ENCODE measurements at places on chromosomes 5 and 9.

- DNase-seq: no peak
Measured at GRCh38 chr5:154095904-154096303, 57.1 kb downstream of the MFAP3 start.

DNA sequence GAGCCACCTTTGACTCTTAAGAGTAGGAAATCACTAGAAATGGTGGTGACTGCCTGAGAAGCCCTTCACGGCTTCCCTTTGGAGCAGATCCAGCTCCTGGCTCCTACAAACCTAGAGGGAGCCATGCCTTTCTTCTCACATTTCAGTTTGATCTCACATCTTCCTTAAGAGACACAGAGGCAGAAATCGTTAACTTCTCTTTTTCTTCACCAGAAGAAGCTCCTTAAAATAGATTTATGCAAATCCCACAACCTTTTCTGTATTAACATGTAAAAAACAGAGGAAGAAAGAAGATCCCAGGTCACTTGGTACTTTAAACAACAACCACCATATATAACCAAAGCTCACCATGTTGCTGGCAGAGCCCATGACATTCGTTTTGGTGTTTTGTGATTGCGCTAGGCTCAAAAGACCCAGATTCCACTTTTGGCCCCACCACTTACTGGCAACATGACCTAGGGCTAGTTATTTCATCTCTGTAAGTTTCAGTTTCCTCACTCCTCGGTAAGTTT lies 29.6 kb downstream of the PAX5 start:
- DNase-seq: no peak

DNA sequence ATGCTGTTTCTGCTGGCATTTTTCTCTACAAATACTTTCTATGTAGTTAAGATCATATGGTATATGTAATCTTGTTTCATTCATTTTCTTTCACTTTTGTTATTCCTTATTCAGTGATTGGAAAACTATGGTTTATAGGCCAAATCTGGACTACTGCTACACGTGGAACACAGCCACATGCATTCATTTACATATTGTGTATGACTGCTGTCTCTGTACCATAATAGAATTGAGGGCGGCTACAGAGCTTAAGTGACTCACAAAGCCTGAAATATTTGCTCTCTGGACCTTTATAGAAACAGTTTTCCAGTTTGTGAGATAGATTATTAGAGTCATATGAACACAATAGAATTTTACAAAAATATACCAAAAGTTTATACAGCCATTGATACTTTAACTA lies 133.6 kb upstream of the CDKN2B start:
- DNase-seq: no peak

- no peak for DNase-seq
Measured at GRCh38 chr9:22241024-22241423, 205.6 kb upstream of the DMRTA1 start.

- no peak for DNase-seq
Measured at GRCh38 chr9:93807166-93808074, 147.7 kb downstream of the BARX1 start.

GRCh38 chr9:2302606-2303005 lies 287.5 kb downstream of the SMARCA2 start:
- DNase-seq: no peak

DNA sequence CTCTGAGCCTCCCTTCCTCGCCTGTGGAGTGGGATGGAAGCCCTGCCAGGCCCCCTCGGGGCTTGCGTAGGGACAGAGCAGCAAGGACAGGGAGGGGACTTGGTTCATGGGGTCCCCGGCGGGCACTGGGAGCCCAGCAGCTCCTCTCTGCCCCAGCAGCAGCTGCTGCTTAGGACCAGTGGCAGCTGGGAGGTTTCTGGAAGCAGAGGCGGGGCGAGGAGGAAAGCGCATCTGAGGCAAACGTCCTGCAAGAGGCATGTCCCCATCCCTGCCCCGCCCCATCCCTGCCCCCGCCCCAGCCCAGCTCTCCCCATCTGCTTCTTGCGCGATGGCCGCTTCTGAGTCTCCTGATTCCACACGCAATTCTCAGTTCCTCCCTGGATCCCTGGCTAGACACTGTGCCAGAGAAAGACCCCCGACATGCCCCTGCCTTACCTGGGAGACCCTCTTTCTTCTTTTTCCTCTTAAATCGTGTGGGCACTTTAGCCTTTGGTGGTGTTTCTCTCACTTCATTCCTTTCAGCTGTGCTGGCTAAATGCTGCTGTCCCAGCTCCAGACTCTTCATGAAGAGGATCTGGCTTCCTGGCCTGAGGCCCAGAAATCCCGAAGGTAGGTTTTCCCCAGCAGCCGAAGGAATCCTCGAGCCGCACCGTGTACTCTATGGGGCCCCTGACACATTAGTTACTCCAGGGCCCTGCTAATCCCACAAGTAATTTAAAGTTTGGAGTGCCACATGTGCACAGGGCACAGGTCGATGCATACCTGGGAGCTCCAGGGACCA lies 4.4 kb upstream of the OR2S2 start:
- no peak for DNase-seq

DNA sequence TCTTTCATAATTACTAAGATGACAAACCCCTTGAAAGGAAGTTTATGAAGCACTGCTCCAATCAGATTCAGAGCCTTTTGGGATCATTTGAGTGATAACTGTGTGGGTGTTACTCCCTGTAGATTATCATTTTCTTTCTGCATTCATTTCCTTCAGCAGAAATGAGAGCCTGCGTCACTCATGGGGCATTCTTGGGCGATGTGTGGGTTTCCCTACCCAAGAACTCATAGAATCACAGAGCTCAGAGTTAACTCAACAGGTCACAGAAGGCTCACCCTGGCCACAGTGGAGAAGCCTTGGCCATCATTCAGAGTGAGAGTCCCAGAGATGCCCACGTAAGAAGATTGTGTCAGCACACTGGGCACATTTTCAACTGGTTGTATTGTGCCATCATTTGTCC lies 401.9 kb downstream of the TLE4 start:
- no peak for DNase-seq

DNA sequence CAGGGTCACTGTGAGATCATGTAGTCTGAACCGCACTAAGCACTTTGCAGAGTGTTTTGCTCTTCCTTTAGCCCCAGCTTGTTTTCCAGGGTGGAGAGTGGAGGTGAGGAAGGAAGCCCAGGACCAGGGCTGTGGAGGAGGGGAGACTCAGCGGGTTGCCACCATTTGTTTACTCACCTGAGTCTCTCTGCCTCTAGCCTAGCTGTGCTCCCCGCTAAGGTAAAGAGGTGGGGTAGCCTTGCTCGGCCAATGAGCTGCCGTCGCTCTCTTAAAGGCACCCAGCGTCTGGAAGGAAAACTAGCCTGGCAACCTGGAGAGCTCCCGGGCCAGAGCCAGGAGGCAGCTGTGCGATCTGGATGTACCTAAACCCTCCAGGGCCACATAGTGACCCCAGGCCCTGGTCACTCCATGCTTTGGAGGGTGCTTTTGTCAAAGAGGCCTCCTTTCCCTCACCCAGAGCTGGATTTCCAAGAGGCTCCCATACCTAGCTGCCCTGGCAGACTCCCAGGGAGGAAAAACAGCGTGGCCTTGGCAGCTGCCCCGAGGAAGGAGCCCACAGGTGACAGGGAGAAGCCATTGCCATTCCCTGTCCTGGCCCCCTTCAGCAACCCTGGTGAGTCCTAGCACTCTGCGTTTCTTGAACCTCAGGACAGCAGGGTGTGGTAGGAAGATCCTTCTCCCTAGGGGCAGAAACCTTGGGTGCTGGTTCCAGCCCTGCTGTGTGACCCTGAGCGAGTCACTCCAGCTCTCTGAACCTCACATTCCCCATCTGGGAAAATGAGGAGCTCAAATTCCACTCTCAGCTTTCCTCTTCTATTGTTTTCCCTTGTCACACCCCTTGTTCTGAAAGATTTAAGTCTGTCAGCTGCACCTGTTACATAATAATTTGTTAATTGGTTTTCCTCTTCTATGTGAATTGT lies 42.4 kb upstream of the LARP1 start:
- DNase-seq: no peak

GRCh38 chr5:104612005-104612404 lies 1049.4 kb upstream of the NUDT12 start:
- DNase-seq: no peak

DNA sequence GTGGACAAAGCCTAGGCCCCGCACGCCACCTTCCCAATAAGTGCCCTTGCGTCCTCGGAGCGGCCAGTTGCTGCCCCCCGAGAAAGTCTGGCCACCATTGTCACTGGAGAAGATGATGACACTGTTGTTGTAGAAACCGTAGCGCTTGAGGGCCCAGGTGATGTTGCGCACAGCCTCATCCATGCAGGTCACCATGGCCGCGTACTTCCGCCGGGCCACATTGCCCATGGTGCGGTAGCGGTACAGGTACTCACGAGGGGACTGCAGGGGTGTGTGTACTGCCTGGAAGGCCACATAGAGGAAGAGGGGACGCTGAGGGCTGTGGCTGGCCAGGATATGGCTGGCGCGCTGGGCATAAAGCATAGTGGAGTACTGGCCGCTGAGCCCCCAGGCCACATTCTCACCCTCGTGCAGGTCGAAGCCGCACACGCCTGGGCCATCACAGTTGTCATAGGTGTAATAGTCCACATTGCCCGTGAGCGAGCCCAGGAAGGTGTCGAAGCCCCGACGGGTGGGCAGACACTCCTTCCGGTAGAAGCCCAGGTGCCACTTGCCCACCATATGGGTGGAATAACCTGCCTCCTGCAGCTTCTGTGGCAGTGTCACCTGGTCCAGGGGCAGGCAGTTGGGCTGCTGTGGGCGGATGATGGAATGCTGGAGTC lies 4.6 kb downstream of the ARSI start:
- DNase-seq: no peak

- DNase-seq: no peak
Measured at GRCh38 chr9:78028926-78029325, 2.7 kb downstream of the GNAQ start.

- peak; percentile 91 for DNase-seq
Measured at GRCh38 chr9:80061940-80062339, 490.2 kb downstream of the TLE4 start.

DNA sequence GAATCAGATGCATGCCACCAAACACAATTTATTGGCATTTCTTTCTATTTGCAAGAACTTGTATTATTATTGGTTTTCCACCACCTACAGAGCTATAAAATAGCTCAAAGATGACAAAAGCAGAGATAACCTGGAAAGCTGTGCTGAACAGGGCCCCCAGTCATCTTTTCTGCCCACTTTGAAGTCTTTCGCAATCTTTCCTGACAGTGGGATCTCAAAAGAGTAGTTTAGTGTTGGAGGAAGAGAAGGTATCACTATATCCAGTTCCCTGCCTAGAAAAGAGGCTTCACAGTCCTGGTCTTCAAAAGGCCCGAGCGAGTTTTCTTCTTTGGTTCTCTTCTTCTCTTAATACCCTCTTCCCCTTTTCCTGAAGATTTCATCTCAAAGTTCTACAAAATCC lies 231.0 kb downstream of the RAB3C start:
- no peak for DNase-seq

DNA sequence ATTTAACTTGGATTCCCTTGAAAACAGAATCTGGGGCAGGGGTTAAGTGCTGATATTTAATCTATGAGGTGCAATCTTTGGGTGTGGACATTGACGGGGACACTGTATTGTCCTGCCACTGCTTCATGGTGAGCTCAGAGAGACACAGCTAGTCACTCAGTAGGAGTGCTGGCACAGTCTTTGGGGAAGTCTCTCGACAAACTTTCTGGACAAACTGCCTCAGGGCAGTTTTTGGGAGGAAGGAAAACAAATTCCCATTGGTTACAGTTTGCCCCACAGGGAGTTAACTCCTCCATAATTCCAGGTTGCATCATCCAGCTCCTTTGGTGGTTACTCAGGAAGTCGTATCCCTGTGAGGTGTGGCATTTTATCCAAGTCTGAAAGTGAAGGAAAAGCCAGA lies 17.9 kb downstream of the HNRNPK start:
- no peak for DNase-seq

GRCh38 chr5:178232124-178232919 lies at the start of gene PHYKPL:
Gene PHYKPL, minus strand, starts transcription at chr5:178232802. Its CDS starts 252 bp downstream, at chr5:178232550.
- DNase-seq: no peak

GRCh38 chr5:84290161-84290560 lies 94.5 kb downstream of the EDIL3 start:
- no peak for DNase-seq

DNA sequence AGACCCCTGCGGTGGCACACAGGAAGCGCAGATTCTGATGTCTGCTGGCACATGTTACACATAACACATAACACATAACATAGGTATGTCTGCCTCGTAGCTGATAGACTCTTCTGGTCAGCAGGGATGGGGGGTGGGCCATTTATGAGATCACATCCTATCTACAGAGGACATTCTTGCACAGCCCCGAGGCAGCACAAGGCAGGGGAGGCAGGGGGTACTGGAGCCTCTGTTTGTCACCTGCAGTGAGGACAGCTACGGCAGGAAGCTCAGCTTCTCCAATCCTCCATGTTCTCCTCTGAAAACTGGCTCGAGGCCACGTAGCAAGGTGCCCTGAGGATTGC lies 16.7 kb upstream of the MED10 start:
- no peak for DNase-seq

- DNase-seq: no peak
Measured at GRCh38 chr5:119315516-119315949, 40.3 kb upstream of the TNFAIP8 start.
